Activated CD4-positive, alpha-beta memory T cell treated with anti-CD3 and anti-CD28 coated beads for 36 hours (primary cell): ENCODE measurements at places on chromosomes 3 and 15. TPM values are rescaled to one million over a fixed set of nuclear protein-coding genes. Genes with fewer than 3 reads are reported as not detected.
A peak's percentile ranks its signal among the peaks of the same experiment; 100 is the strongest.

GRCh38 chr3:192957441-192958021 is 39.9 kb upstream of the MB21D2 start:
- H3K27me3 ChIP-seq: no peaks in the 10 kb centered on the region
- DNase-seq: peak; percentile 28
- no peak overlapping the region for H3K27ac ChIP-seq

Gene TMIE
- total RNA-seq: 0.93 TPM

- peaks cover 2% of the 10 kb centered on the region for H3K4me1 ChIP-seq
- no peak overlapping the region for H3K27ac ChIP-seq
- no peak overlapping the region for H3K4me3 ChIP-seq
- no peak for DNase-seq
- H3K36me3 ChIP-seq: peaks cover 2% of the 10 kb centered on the region
Observed at GRCh38 chr3:121883507-121883906, 10.7 kb upstream of the SLC15A2 start.

DNA sequence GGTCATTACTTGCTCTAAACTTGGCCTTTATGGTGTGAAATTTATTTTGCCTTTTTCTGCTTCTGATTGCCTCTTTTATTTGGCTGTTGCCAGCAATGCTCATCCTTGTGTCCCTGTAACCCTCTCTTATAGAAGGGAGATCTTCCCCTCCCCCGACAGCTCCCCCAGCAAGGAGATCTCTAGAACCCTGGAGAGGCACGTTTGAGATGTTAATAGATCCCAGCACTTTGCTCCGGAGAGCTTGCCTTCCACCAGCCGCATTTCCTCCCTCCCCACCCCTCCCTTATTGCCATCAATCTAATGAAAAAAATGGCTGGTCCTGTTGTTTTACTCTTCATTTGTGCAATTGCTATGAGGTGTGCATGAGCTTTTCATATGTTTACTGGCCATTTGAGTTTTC is 18.2 kb downstream of the TRIM71 start:
- peaks cover 10% of the 10 kb centered on the region for H3K27me3 ChIP-seq
- no peak for DNase-seq
- no peaks in the 10 kb centered on the region for H3K4me1 ChIP-seq

Gene CFAP92
- total RNA-seq: not detected

Gene HES1
- 0.56 TPM for total RNA-seq

Gene VIPR1
- 5.9 TPM for total RNA-seq

DNA sequence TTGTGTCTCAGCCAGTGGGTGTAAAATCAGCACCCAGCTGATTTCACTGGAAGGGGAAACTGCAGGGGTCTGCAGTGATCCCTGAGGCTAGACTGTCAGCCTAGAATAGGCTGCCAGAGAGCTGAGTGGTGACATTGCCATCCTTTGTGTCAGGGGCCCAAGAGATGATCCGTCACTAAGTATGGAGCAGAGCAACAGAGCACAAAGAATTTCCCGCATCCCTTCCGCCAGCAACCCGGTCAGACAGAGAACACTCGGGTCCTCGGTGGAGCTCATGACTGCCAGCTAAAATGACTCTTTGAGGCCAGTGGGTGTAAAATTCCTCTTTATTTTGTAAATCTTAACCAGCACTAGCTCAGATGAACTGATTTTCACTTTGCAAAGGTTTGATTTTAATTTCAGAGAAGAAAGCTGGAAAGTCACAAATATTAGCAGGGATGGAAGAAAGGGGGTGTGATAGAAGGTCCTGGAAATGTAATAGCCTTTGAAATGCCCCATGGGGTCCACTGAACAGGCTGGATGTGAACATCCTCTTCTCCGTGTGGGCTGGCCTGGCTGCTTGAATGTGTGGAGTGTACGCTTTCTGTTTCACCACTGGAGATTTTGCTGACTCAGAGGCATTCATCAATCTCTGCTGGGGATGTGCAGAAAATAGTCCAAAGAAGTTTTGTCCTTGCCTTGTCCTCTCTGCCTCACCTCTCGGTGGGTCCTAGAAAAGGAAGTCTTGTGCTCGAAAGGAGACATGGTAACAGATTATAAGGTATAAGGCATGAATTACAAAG is 138.8 kb downstream of the SV2B start:
- no peak overlapping the region for H3K4me3 ChIP-seq
- no peaks in the 10 kb centered on the region for H3K36me3 ChIP-seq
- no peaks in the 10 kb centered on the region for H3K4me1 ChIP-seq
- DNase-seq: no peak

Gene TMC3
- not detected for total RNA-seq

DNA sequence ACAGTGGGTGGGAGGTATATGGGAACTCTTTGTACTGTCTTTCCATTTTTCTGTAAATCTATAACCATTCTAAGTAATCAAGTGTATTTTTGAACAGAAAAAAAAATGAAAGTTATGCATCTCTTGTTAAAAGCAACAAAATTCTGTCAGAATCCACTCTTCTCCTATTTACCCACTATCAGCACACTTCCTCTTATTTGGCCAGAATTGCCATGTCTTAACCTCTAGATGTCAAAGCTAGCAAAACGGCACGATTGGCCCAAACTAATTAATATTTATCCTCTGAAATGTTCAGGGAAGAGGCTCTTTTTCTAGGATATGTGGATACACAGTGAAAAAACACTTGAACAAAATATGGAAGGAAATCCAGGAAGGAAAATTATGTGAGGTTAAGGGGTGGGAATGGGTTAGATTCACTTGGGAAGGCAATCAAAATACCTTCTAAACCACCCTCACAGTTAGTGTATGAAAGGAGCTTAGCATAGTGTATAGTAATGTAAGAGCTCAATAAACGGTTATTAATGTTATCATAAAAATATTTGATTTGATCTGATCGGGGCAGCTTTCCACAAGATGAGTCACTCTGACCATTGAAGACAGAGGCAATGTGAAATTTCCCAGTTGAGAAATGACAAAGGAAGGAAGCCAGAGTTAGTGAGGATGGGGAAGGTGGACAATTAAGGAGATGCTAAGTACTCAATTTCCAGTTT is 20.1 kb upstream of the TGFBR2 start:
- no peak for DNase-seq
- H3K36me3 ChIP-seq: no peaks in the 10 kb centered on the region
- no peak overlapping the region for H3K4me3 ChIP-seq
- H3K27me3 ChIP-seq: no peaks in the 10 kb centered on the region

Gene FBXW12
- total RNA-seq: not detected

- H3K4me1 ChIP-seq: peaks cover 76% of the 10 kb centered on the region
- peak overlapping the region; percentile 56 for H3K4me3 ChIP-seq
- H3K27ac ChIP-seq: peak overlapping the region; percentile 72
- DNase-seq: no peak
- peaks cover 6% of the 10 kb centered on the region for H3K36me3 ChIP-seq
Observed at GRCh38 chr3:152283492-152284381, 15.0 kb downstream of the MBNL1 start.

- no peak for DNase-seq
- H3K27me3 ChIP-seq: peaks cover 3% of the 10 kb centered on the region
- no peaks in the 10 kb centered on the region for H3K36me3 ChIP-seq
Observed at GRCh38 chr3:108346301-108347227, 50.2 kb downstream of the HHLA2 start.

GRCh38 chr3:5321666-5322340 is 134.3 kb downstream of the EDEM1 start:
- no peaks in the 10 kb centered on the region for H3K4me1 ChIP-seq
- peaks cover 3% of the 10 kb centered on the region for H3K27me3 ChIP-seq
- H3K27ac ChIP-seq: no peak overlapping the region

GRCh38 chr15:80549191-80549590 is 145.0 kb downstream of the ARNT2 start:
- H3K4me1 ChIP-seq: no peaks in the 10 kb centered on the region
- H3K4me3 ChIP-seq: no peak overlapping the region
- no peak for DNase-seq
- no peak overlapping the region for H3K27ac ChIP-seq

DNA sequence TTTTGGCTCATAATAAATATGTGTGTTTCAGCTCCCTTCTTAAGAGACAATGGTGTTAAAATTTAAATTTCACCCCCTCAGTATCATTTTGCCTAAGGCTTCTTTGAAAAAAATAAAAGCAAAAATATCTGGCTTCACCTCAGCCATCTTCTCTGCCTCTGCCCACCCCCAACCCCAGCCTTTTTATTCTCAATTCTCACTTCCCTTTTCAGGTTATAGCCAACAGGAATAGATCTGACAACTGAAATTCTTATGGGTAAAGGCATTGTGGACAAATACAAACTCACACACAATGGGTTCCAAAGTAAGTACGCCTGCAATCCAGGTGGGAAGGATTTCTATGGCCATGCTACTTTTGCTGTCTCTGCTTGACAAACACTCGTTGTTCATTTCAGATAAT is 399.0 kb upstream of the ARRDC4 start:
- no peak overlapping the region for H3K4me3 ChIP-seq
- no peaks in the 10 kb centered on the region for H3K4me1 ChIP-seq

- H3K4me1 ChIP-seq: no peaks in the 10 kb centered on the region
- H3K27ac ChIP-seq: no peak overlapping the region
- H3K4me3 ChIP-seq: no peak overlapping the region
Observed at GRCh38 chr15:29686445-29687203, 135.6 kb downstream of the TJP1 start.
